ENCODE measurements at places on chromosomes 6 and 20.
A peak's percentile ranks its signal among the peaks of the same experiment; 100 is the strongest.

DNA sequence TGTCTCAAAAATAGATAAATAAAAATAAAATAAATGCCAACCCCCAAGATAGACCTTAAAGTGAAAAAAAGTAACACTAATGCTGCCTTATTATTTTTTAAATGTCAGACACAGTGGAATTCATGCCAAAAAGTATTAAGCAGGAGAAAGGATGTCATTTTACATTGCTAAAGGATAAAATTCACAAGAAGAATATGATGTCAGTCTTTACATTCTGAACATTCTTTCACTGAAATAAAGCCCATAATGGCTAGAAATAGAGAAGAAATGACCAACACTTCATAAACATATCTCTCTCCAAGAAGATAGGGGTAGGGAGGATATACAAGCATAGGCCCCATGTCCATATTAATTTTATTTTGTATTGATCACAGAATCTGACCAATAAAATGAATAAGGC lies 47.4 kb downstream of the SLC23A2 start:
- H3K36me3 ChIP-seq, result no peaks in the 10 kb centered on the region
- no peak overlapping the region for H3K4me3 ChIP-seq
- no peaks in the 10 kb centered on the region for H3K4me1 ChIP-seq

GRCh38 chr6:139546106-139546472 lies 171.6 kb upstream of the CITED2 start:
- DNase-seq, result no peak
- H3K27ac ChIP-seq, result no peak overlapping the region
- H3K4me3 ChIP-seq, result no peak overlapping the region

- DNase-seq, result no peak
- H3K4me3 ChIP-seq, result no peak overlapping the region
- no peaks in the 10 kb centered on the region for H3K27me3 ChIP-seq
- H3K36me3 ChIP-seq, result no peaks in the 10 kb centered on the region
These were observed 107.5 kb downstream of the TAF4 start for GRCh38 chr20:61957961-61958715.

DNA sequence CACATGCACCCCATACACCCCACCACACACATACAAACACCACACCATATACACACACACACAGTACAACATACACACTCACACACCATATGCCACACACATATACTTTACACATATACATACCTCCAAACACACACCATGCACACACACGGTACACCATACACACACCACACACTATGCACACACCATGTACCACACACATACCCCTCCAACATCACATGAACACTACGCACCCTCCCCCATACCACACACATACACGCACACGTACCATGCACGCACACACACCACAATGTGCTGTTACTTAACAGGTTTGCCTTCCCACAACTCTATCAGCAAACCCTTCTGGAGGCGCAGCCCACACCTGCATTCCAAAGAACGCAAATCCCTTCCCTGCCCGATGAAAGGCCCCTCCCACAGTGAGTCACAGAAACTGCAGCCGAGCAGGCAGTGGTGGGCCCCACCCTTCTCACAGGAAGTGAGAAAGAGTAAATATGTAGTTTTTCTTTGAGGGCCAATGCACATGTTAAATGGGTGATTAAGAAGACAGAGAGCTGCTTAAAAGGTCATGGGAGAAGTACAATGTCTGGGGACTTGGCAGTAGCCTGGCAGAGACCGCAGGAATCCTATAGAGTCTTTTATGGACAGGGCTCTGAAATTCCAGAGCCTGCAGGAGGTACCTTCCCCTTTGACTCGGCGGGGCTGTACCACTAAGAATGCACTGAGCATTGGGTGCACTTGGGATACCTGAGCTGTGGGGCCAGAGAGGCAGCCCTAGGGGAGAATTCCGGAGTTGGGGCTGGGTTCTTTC lies 34.1 kb upstream of the EZR start:
- H3K4me1 ChIP-seq, result peaks cover 54% of the 10 kb centered on the region
- peak overlapping the region; percentile 93 for H3K27ac ChIP-seq
- H3K4me3 ChIP-seq, result peak overlapping the region; percentile 43
- no peaks in the 10 kb centered on the region for H3K27me3 ChIP-seq
- peak; percentile 81 for DNase-seq
- no peaks in the 10 kb centered on the region for H3K36me3 ChIP-seq

DNA sequence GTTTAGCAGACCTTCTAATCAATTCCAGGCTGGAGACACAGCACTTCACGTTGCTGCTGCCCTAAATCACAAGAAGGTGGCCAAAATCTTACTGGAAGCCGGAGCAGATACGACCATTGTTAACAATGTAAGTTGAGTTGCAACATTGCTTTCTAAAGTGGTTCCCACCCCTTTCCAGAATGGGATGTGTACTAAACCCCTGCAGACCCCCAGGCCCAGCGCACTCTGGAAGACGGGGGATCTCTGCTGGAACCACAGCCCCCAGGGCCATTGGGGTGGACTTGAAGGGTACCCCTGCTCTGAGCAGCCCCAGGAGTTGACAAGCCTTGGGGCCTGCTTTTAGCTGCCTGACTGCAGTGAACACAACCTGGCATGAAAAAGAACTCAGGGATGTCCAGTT lies 22.0 kb downstream of the LYRM2 start:
- no peak for DNase-seq
- no peaks in the 10 kb centered on the region for H3K4me1 ChIP-seq
- no peak overlapping the region for H3K27ac ChIP-seq
- no peaks in the 10 kb centered on the region for H3K36me3 ChIP-seq
- no peaks in the 10 kb centered on the region for H3K27me3 ChIP-seq

DNA sequence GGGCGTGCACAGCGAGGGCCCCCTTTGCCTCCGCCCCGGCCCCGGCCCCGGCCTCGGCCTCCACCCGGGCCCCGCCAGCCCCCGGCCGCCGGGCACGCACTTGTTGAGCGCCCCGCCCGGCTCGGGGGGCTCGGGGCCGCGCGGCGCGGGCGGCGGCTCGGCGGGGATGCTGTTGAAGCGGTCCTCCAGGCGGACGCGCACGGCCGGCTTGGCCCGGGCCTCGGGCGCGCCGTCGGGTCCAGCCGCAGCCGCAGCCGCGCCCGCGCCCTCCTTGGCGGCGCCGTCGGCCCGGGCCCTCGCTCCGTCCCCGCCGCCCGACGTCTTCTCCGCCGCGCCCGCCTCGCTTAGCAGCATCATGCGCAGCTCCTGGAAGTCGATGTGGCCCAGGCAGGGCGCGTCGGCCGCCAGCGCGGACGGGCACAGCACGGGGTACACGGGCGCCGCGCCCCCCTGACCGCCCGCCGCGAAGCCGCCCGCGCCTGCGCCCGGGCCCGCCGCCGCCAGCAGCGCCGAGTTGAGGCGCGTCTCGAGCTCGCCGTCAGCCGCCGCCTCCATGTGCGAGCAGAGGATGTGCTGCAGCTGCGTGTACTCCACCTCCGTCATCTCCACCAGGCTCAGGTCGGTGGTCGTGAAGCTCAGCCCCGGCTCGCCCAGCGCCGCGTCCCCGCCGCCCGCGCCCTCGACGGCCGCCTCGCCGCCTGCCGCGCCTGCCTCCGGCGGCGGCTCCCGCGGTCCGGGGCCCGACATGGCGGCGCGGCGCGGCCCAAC lies 514 bp downstream of the TCFL5 start:
- no peak overlapping the region for H3K4me3 ChIP-seq
- H3K4me1 ChIP-seq, result peaks cover 8% of the 10 kb centered on the region
- no peaks in the 10 kb centered on the region for H3K36me3 ChIP-seq
- no peak overlapping the region for H3K27ac ChIP-seq
